Choroid plexus epithelial cell (primary cell): ENCODE measurements at places on chromosomes 7 and 10.
A peak's percentile ranks its signal among the peaks of the same experiment; 100 is the strongest.

- no peak for DNase-seq
Observed at GRCh38 chr10:49375611-49376010, 20.3 kb downstream of the DRGX start.

DNA sequence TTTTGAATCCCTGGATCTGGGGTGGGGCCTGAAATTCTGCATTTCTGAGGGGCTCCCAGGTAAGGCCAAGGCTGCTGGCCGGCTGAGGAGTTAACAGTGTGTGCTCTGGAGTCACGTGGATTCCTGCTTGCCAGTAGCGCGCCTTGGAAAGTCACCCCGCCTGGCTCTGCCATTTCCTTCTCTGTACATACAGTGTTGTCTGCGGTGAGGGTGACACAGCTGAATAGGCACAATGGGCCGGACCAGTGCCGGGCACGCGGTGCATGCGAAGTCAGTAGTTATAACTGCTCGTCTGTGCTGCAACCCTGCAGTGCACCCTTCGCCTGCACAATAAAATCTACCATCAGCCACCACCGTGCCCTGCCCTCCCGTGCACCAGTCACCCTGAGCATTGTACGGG is 68.0 kb upstream of the EEPD1 start:
- no peak for DNase-seq

DNA sequence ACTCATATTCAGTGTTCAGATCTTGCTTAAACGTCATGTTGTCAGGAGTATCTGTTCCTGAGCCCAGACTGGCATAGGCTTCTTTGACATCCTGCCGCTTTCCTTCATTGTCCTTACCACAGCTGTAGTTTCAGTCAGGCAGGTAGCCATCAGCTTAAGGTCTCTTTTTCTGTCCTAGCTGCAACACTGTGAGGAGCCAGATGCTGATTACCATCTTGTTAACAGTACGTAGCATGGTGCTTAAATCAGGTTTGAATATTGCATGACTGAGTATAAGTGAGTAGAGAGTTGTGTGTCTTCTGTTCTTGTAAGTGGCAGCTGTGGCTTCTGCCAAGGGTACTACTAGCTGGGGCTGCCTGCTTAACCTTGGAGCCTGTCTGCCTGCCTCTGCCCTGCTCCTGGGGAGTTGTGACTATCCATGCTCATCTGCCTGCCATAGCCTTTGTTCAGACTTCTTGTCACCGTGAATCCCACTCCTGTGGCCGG is 92.6 kb downstream of the MAPK8 start:
- no peak for DNase-seq

DNA sequence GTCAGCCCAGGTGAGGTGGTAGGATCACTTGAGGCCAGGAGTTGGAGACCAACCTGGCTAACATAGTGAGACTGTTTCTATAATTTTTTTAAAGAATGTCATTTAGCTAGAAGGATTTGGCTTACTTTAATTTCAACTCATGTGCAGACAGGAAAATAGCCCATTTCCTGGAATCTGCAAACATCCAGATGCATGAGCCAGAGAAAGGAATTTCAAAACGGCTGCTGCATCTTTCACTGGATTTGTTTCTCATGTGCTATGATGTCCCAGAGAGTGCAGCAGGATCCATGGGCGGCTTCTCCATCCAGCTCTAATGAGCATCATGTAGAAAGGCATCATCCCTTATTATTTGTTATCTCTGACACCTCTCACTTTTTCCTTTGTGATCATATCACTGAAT is 149.3 kb downstream of the GALNT17 start:
- DNase-seq = no peak

DNA sequence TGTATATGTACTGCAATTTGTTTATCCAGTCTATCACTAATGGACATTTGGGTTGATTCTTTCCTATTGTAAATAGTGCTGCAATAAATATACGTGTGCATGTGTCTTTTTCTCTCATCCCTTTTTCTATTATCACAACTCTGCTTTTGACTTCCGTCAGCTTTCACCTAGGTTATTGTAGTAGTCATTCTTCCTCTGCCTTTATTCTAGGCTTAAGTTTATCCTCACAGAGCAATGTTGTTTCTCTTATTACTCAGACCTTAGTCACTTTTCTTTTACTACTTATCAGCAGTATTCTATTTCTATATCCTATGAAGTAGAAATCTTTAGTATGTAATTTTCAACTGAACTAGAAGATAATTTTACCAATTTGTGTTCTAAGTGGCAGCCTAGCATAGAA is 175.3 kb upstream of the SEMA3E start:
- peak; percentile 4 for DNase-seq

DNA sequence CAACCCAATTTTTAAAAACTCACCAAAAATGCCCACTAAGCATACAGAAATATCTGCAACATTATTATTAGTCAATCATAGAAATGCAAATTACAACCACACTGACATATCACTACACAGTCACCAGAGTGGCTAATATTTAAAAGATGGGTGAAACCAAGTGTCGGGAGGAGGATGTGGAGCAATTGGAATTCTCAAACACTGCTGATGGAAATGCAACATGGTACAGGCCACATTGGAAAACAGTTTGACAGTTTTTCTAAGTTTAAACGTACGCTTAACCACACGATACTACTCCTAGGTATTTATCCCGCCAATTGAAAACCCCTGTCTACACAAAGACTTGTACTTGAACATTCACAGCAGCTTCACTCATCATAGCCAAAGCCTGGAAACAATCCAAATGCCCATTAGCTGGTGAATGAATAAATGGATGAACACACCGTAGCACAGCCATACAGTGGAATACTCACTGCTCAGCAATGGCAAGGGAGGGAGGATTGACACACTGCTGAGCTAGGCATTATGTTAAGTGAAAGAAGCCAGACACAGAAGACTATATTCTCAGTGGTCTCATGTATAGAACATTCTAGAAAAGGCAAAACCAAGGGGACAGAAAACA is 16.3 kb downstream of the GCK start:
- DNase-seq = no peak

GRCh38 chr10:72061491-72061890 is 26.9 kb downstream of the SPOCK2 start:
- DNase-seq = no peak

DNA sequence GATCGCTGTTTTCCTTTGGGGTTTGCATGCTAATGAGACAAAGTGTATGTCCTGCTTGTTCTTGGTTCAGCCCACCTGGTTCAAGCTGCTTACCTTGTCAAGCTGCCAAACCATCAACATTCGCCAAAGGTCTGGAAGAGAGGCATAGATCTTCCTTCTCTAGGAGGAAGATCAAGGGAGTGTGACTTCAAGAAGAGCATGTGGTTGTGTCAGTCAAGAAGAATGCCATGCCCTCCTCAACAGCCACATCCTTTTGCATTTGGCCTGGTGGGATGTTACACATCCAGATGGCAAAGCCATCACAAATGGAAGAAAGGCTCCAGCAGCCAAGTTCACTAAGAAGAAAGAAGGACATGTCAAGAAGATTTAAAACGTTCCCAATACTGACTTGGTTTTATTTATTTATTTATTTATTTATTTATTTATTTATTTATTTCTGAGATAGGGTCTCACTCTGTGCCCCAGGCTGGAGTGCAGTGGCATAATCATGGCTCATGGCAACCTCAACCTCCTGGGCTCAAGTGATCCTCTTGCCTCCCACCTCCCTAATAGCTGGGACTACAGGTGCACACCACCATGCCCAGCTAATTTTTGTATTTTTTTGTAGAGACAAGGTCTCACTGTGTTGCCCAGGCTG is 5.1 kb upstream of the PIP4K2A start:
- no peak for DNase-seq

DNA sequence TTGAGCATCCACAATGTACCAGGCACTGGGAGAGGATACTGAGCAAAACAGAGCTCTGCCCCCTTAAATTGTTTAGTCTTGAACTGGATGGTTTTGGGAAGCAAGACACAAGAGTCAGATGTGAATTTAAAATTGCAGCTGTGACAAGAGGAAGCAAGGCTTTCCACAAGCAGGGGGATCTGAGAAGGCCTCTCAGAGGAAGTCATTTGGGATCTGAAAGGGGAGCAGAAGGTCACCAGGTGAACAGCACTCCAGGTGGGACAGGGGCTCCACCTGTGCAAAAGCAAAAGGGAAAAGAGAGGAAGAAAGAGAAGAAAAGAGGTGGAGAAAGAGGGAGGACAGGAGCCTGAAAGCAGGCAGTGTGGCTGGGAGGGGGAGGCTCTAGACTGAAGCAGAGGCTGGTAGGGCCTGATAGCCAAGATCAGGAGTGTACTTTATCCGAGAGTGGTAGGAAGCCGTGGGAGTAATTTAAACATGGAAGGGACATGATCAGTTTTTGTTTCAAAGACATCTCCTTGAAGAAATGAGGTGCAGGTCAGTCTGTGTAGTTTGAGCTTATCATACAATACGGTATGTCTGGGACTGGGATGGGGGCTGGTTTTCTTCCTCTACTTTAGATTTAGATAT is 76.1 kb upstream of the DUSP5 start:
- DNase-seq = no peak

DNA sequence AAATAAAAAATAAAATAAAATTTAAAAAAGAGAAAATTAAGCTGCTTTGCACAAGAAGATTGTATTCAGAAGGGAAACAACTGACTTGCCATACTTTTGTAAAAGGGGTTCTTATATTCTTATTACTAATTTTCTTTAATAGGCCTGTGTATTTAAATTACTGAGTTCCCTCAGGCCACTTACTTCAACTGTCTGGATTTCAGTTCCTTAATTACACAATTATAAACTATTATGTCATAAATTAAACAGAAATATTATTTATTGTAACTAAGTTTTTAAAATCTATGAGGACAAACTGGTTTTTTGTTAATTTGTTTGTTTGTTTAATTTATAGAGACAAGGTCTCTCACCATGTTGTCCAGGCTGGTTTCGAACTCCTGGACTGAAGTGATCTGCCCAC is 22.4 kb upstream of the MICU1 start:
- no peak for DNase-seq

DNA sequence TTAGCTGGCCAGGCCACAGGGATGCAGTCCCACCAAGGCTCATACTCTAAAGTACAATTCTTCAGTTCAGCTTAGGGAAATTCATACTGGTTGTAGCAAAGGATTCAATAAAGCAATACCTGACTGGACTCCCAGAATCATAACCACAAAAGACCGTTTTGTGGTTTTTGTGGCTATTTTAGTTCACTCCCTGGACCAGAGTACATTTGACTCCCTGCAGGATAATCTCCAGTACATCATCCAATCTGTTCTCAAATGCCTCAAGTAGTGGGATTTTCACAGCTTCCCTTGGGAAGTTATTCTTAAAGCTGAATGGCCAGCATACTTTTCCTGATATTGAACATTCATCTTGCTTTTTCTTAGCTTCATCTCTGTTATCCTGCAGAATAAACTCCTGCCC is 29.3 kb upstream of the YAE1 start:
- no peak for DNase-seq

- DNase-seq = no peak
Observed at GRCh38 chr10:118562851-118563250, 32.6 kb downstream of the PRLHR start.

GRCh38 chr10:124049484-124049883 is 43.9 kb downstream of the CHST15 start:
- DNase-seq = peak; percentile 53

GRCh38 chr7:41582116-41582515 is 120.8 kb downstream of the INHBA start:
- DNase-seq = no peak

GRCh38 chr10:22620140-22620857 is 94.1 kb downstream of the PIP4K2A start:
- DNase-seq = peak; percentile 98
